Caco-2 (cell line): ENCODE measurements at places on chromosomes 2 and 18. TPM values are rescaled to one million over a fixed set of nuclear protein-coding genes. Genes with fewer than 3 reads are reported as not detected.

GRCh38 chr18:27144672-27145071, 40.4 kb downstream of the CHST9 start:
- no peak for DNase-seq

DNA sequence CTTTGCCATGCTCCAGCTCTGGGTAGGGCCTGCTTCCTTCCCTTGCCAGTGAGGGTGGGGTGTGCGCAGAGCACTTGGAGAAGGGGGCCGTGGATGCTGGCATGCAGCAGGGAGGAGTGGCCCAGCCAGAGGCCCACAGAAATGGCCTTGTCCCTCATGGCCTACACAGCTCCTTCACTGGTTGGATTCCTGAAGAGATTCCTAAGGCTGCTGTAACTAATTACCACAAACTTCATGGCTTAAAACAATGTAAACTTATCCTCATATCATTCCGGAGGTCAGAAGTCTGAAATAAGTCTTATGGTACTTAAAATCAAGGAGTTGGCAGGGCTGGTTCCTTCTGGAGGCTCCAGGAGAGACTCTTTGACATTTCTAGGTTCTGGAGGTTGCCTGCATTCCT, 195.2 kb downstream of the GLI2 start:
- no peak for DNase-seq

- peak; percentile 44 for DNase-seq
Observed at GRCh38 chr2:179898873-179899272, 37.5 kb upstream of the ZNF385B start.

DPP10 gene
- not detected in 2 replicates for total RNA-seq
